Vagina (tissue), 2 donors: ENCODE measurements at places on chromosomes 16 and 17.
A peak's percentile ranks its signal among the peaks of the same experiment; 100 is the strongest.

DNA sequence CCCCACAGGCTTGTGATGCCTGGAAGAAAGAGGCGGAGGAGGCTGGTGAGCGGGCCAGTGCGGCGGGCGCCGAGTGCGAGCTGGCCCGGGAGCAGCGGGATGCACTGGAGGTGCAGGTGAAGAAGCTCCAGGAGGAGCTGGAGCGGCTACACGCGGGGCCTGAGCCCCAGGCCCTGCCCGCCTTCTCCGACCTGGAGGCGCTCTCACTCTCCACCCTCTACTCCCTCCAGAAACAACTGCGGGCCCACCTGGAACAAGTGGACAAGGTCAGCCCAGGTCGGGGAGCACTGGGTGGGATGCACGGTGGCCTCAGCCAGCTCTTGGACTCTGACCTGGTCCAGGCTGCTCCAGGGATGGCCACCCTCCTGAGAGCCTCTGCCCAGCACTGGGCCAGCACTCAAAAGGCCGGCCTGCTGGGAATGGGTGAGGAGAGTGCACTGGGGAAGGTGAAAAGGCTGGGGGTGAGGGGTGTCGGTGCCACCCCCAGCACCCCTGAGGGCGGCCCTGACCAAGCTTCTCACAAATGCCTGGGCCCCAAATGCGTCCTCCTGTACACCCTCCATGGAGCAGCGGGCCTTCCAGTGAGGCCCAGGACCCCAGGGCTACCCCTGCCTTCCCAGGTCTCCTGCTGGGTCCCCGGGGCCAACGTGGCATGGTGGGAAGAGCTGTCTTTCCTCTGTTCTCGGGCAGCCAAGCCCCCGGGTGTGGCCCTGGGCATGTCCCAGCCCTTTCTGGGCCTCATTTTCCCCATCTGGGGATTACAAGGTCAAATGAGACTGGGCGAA is 20.8 kb downstream of the UNC13D start:
- no peak for DNase-seq

- no peak for DNase-seq
These were observed 55.6 kb downstream of the COTL1 start for GRCh38 chr16:84562174-84562815.

- peak; percentile 88 for DNase-seq
These were observed 7.4 kb upstream of the TMEM220 start for GRCh38 chr17:10737168-10737622.

- no peak for DNase-seq
These were observed 6.6 kb upstream of the SNAI3 start for GRCh38 chr16:88692861-88693260.

DNA sequence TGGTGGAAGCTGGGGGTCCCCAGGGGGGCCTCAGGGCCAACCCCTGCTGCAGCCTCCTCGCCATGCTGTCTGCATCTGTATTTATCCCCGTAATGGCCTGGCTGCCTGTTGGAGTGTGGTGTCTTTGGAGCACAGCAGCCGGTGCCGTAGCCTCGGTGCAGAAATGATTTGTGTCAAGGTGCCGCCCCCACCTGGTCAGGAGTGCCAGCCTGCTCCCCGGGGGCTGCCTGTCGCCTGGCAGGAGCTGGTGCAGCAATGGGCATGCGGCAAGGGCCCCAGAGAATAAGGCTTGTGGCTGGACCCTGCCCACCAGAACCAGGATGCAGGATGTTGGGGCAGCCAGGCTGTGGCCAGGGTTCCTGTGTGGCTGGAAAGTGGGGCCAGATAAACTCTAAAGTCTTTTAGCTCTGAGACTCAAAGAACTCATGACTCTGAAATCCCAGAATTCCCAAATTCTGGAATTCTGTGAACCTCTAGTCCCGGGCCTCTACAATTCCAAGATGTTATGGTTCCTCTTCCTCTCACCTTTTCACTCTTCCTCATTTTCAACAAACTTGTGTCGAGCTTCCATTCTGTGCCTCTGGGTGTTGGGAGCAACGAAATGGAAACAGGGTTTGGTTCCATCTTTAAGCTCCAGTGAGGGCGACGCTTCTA is 5.9 kb downstream of the CPNE2 start:
- DNase-seq = no peak

GRCh38 chr17:29614349-29615047 is 8.2 kb downstream of the CORO6 start:
- DNase-seq = no peak

DNA sequence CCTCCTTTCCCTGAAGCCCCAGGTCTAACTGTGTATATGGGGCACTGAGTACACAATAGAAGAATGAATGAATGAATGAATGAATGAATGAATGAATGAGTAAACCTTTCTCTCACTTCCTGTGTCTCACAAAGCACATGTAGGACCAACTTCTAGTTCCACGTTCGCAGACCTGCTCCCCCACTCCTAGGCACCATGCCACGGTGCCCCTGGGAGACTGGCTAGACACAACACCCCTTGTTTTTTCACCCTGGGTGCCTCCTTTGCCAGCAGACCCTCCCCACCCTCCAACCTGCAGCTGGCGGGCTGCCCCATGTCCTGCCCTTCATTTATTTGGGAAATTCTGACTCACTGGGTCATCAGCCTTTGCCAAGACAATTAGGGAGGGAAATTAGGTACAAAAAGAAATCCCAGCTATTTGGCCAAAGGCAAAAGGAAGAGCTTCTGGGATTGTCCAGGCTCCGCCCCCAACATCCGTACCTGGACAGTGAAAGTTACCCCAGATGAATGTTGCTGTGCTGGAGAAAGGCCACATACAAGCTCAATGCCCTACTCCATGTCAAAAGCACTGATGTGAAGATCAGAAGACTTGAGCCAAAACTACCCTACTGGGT is 7.7 kb downstream of the CES1 start:
- peak; percentile 95 for DNase-seq

DNA sequence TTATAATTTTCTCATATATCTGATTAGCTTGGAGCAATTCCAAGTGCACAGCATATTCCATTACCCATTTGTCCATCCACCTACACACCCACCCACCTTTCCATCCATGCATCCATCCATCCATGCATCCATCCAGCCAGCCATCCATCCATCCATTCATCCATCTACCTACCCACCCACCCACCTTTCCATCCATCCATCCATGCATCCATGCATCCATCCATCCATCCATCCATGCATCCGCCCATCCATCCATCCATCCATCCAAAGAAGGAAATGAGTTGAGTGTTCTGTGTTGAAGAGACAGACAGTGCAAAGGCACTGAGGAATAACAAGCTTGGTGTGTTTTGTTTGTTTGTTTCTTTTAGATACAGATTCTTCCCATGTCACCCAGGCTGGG is 78.7 kb upstream of the FAM20A start:
- no peak for DNase-seq

DNA sequence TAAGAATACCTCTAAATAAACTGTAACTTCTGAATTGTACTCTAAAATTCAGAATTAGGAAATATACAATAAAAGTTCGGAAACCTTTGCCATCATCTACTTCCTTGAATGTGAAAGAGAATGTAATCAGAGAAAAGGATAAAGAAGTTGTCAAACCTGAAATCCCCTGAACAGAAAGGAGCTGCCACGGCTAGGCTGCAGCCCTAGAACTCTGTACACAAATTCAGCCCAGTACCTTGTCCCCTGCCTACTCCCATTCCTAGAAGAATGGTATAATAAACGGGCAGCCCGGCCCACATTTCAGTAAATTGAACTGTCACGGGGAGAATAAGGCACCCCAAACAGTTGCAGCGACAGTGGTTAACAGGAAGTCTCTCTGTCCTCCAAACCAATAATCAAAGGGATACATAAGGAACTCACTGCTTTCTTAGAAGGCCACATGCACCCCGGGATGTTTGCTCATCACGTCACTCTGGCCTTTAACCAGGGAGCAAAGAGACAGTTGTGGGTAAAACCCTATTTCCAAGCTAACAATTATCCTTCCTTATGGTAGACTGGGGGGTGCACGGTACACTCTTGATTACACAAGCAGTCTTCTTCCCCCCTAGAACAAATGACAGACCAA is 24.3 kb upstream of the RFFL start:
- no peak for DNase-seq

DNA sequence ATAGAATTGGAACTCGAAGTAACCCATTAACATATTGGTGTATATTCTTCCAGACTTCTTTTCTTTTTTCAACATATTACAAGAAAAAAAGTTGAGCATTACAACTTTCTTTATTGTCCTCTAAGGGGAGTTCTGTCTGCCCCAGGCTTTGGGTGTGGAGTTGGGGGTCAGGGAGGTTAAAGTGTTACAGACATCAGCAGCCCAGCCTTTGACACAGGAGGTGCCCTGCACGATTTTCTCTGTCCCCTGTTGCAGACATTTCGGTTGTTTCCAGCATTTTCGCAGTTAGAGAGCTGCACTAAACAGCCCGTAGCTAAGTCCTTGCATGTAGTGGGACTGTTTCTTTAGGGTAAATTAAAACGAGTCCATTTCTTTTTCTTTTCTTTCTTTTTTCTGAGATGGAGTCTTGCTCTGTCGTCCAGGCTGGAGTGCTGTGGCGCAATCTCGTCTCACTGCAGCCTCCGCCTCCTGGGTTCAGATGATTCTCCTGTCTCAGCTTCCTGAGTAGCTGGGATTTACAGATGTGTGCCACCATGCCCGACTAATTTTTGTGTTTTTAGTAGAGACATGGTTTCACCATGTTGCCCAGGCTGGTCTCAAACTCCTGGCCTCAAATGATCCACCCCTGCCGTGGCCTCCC is 13.4 kb upstream of the ADCY7 start:
- DNase-seq = no peak

DNA sequence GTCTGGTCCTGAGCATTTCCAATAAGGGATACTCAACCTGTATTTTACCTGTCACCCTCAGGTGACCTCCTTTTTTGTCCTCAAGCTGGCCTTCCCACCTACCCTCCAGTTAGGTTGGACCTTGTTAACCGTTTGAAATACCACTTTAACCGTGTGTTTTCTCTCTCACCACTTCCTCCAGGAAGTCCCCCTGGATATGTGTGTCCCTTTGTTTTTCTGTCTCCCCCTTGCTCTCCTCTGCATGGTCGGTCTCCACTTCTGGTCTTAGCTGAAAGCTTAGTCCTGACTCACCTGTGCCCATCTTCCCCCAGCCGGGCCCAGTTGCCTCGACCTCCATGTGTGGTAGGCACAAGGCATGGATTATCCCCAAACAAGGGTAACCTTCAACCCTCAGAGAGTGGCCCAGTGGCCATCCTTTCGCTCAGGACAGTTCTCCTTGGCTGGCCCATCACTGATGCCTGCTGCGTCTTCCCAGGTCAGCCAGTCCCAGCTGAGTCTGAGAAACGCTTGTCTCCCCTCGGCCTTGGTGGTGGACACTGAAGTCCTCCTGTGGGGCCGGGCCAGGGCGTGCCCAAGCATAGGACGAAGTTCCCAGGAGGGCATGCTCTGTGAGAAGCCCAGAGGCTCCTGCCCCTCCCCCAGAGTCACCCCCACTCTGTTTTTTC is 20.0 kb downstream of the LASP1 start:
- no peak for DNase-seq

DNA sequence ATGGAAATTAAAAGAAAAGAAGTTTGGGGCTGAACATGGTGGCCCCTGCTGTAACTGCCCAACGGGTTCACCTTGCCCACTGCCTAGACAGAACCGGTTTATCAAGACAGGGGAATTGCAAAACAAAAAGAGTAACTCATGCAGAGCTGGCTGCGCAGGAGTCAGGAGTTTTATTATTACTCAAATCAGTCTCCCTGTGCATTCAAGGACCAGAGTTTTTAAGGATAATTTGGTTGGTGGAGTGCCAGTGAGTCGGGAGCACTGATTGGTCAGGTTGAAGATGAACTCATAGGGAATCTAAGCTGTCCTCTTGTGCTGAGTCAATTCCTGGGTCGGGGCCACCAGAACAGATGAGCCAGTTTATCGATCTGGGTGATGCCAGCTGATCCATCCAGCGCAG is 4.4 kb upstream of the SCPEP1 start:
- DNase-seq = no peak

DNA sequence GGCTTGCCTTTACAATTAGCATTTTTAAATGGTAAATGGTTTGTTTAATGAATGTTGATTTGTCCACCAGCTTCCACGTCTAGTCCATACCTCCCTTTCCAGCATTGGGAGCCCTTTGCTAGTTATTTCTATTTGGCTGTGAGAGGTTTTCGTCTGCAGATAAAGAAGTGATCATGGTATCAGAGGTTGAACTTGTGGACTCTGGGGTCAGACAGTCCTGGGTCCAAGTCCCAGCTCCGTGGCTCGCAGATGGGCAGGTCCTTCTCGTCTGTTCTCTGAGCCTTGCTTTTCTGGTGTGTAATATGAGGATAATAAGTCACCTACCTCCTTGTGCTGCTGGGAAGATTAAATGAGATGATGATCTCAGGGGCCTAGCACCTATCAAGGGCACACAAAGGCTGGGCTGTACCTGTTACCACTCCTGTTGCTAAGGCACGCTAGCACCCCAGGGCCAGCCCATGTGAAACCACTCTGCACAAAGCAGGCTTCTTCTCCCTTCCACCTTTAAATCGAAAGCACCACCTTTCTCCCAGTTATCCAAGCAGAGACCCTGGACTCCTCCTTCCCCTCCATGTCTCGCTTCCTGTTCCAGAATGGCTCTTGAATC is 103.9 kb downstream of the GNAO1 start:
- DNase-seq = no peak

GRCh38 chr16:81585785-81586184 is 141.2 kb downstream of the CMIP start:
- DNase-seq = no peak

- DNase-seq = no peak
These were observed 26.4 kb upstream of the MRPS23 start for GRCh38 chr17:57876023-57876865.

GRCh38 chr16:81279392-81279791 is 35.4 kb upstream of the GAN start:
- no peak for DNase-seq

- no peak for DNase-seq
These were observed 555.8 kb downstream of the RBFOX1 start for GRCh38 chr16:7888411-7888810.

GRCh38 chr16:31354394-31355291 is at the start of gene ITGAX:
Gene ITGAX (plus strand): TSS chr16:31355176. CDS start chr16:31355255, 79 bp downstream.
- no peak for DNase-seq

GRCh38 chr16:88655053-88655732 is 4.3 kb upstream of the CYBA start:
- no peak for DNase-seq

- no peak for DNase-seq
These were observed 8.9 kb upstream of the PPL start for GRCh38 chr16:4945560-4946502.

DNA sequence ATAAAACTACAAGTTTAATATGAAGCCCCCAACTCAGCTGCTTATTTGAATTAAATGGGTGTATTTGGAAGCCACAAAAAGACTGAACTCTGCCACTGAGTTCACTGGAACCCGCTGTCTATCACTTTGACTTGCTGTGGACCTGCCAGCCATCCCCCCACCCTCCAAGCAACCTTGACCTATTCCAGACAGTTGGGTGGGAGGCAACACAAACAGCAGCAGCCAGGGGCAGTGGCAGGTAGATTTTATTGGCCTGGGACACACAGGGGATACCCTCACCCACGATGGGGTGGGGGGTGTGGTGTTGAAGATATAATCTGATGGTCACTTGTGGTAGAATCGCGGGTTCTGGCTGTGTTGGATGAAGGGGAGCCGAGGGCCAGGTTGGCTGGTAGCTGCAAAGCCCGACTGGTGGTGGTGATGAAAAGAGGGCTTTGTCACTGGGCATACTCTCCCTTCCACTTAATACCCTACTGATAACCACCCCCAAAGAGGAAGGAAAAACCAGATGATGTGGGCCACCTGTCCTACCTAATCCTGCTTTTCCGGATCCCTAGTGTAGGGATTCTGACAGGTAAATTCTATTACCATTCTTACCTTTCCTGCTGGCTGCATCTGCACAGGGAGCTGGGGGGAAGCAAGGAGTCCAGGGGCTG is 2.6 kb downstream of the GPS2 start:
- DNase-seq = no peak

GRCh38 chr17:6823011-6823442 is 8.5 kb downstream of the TEKT1 start:
- DNase-seq = no peak

- peak; percentile 99 for DNase-seq
These were observed at the start of gene CDR2 for GRCh38 chr16:22374311-22375116. Gene CDR2 (minus strand): TSS chr16:22374619. CDS start chr16:22374309, 310 bp downstream.
